ENCODE measurements at places on chromosomes 6 and 20.

DNA sequence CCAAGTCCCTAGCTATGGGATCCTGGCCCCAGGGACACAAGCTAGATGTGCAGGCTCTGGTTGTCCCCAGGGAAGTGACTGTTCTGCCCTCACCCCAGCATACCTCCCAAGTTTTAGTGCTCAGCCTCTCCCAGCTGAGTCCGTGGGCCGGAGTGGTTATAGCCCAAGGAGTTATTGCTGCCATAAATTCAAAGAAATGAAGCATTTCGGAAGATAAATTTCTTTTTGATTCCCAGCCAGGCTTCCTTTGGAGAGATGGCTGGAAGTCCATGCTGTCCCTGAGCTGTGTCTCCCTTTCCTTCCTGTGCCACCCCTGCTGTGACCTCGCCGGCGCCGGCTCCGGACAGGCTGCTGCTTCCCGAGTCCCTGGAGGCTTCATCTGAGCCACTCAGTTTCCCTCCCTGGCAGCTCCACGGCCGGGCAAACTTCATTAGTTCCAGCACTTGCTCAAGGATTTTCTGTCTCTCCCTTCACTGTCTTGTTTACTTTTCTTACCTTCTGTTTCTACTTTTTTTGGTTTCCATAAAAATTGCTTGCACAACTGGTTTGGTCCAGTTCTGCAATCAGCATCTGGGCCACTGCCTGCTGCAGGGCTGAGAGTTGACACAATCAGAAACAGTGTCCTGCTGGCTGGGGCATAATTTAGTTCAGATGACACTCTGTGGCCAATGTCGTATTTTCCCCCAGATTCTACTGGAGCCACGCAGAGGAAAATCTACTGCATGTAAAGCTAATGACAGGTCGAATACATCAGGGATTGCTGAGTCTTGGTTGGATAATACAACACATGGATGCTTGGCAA lies 225.5 kb downstream of the SYNDIG1 start:
- no peak for DNase-seq

GRCh38 chr6:46281110-46281509 lies 110.3 kb upstream of the ENPP5 start:
- DNase-seq = no peak

DNA sequence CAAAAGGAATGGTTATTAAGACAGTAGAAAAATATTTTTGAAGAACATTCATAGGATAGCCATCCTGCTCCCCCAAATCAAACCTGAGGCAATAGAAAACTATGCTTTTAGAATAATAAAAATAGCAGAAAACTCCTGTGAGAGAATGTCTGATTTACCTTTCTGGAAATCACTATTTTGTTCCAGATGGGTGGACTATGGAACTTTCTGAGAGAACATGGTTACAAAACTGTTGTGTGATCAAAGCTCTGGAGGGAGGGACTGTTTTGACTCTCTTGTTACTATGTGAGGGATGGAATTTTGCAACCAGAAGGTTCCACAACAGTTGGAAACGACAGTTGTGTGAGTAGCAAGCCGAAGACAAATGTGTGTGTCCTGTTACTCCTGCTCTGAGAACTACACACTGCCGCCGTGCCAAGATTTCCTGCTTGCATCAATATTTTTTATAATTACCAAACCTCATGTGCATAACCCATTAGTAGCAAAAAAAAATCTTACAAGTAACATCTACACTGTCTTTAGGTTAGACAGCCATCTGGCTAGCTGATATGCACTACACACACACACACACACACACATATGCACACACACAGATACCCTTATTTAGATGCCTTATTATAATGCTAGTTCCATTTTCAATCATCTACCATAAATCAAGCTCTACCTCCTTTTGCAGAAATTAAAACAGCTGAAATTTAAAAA lies 11.0 kb upstream of the HIVEP1 start:
- peak; percentile 30 for DNase-seq

- DNase-seq = peak; percentile 93
Observed at GRCh38 chr6:3803627-3804468, 45.3 kb upstream of the FAM50B start.

- no peak for DNase-seq
Observed at GRCh38 chr20:38903335-38903734, 22.9 kb upstream of the FAM83D start.

GRCh38 chr20:2741463-2741862 lies 48.9 kb downstream of the EBF4 start:
- no peak for DNase-seq

- peak; percentile 89 for DNase-seq
Observed at GRCh38 chr20:23145281-23145700, 59.2 kb upstream of the CD93 start.

Measured in fibroblast of mammary gland (primary cell).